ENCODE measurements at places on chromosomes 12 and 14. TPM values are rescaled to one million over a fixed set of nuclear protein-coding genes. Genes with fewer than 3 reads are reported as not detected.

DNA sequence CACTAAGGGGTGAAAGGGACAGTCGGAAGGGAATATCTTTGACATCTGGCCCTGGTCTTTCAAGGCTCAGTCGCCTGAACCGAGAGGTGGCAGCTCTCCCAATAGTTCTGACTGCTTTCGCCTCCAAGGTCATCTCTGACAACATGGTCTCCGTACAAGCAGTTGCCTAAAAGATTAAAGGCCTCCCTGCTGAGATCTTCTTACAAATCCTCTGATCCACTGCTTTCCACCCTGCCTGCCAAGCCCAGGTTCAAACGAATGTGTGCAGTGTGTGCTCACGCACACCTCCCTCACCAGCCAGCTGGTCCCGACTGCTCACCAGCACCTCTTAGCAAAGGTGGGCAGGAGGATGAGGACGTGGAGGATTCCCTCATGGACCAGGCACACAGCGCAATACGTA lies 10.4 kb downstream of the B4GALNT3 start:
- no peaks in the 10 kb centered on the region for H3K27me3 ChIP-seq
- H3K4me3 ChIP-seq: no peak overlapping the region
- no peak for DNase-seq
- peaks cover 34% of the 10 kb centered on the region for H3K4me1 ChIP-seq
- no peaks in the 10 kb centered on the region for H3K36me3 ChIP-seq

- H3K4me3 ChIP-seq: no peak overlapping the region
- no peak for DNase-seq
- peaks cover 3% of the 10 kb centered on the region for H3K4me1 ChIP-seq
These were observed 173.8 kb downstream of the AEBP2 start for GRCh38 chr12:19613051-19613535.

- no peaks in the 10 kb centered on the region for H3K27me3 ChIP-seq
- peak overlapping the region; percentile 41 for H3K27ac ChIP-seq
- no peak overlapping the region for H3K4me3 ChIP-seq
These were observed 173.9 kb downstream of the TTC7B start for GRCh38 chr14:90642244-90642717.

DNA sequence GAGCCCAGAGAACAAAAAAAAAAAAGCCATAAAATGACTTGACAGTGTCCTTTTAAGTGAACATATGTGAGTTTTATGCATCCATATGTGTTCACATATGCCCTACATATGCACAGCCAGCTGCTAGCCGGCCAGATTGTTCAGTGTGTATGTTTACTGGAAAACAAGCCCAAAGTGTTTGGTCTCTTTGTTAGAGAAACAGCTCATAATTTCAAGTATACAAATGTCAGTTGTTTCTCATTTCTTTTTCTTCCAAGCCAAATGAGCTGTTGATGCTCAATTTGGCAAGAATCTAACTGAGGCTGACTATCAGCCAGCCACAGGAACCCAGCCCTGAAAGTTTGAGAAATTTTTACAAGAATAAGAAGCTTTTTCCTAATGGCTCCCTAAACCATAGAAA lies 60.8 kb upstream of the TSPAN8 start:
- peaks cover 35% of the 10 kb centered on the region for H3K4me1 ChIP-seq
- H3K4me3 ChIP-seq: no peak overlapping the region
- no peaks in the 10 kb centered on the region for H3K36me3 ChIP-seq
- DNase-seq: no peak
- H3K27me3 ChIP-seq: no peaks in the 10 kb centered on the region

GRCh38 chr12:6790496-6791150 lies 1.3 kb downstream of the CD4 start:
- DNase-seq: no peak
- H3K36me3 ChIP-seq: no peaks in the 10 kb centered on the region
- peaks cover 16% of the 10 kb centered on the region for H3K4me1 ChIP-seq
- no peak overlapping the region for H3K4me3 ChIP-seq

Gene ANKRD33
- total RNA-seq: not detected

Gene INHBC
- total RNA-seq: not detected

Gene NTN4
- total RNA-seq: 336 TPM
